ENCODE measurements at places on chromosomes 11 and 22.

- DNase-seq: no peak
Observed at GRCh38 chr22:33510429-33510904, 409.8 kb downstream of the LARGE1 start.

DNA sequence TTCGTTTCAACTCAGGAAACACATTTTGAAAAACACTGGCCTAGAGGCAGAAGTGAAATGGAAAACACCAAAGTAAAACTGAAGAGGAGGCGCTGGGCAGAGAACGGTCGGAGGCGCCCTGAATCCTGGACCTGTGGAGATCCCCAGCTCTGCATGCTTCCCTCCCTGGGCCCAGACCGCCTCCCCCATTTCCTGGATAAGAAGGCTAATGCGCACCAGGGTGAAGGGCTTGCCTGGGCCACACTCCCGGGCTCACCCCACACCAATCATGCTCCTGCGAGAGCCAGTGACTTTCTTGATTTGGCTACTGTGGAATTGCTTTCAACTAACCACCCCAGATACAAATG is 167.1 kb downstream of the CRYBB2 start:
- DNase-seq: no peak

DNA sequence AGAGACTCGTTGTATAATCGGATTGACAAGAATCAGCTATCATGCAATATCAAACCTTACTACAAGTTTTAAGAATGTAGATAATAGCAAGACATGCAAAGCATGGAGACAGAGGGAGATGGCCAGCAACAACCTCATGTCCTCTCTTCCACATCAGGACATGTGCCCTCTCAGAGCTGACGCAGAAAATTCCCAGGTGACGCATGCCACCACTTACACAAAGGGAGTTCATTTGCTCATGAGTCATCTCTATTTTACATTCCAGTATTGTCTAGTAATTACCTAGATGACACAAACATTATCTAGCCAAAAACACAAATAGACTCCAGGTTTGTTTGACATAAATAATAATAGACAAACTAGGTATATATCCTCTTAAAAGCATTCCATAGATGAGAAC is 38.1 kb upstream of the OPCML start:
- DNase-seq: no peak

DNA sequence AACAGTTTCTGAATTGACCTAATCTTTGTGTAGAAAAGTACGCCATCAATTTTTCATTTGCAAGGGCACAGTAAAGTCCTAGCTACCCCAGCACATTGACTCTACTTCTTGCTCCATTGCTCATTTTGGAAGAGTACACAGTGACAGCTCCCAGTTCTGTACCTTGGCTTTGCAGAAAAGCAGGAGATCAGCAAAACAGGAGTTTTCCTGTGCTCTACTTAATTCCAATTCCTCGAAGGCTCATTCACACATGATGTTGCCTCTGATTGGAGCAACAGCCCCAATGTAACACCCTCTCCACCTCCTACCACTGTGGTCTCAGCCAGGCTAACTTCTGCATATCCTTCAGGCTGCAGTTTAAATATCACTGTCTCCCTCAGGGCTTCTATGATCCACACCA is 118.7 kb downstream of the PAX6 start:
- no peak for DNase-seq

- no peak for DNase-seq
Observed at GRCh38 chr22:44876921-44877320, 124.5 kb downstream of the ARHGAP8 start.

GRCh38 chr11:11435635-11436034 is 82.6 kb upstream of the CSNK2A3 start:
- no peak for DNase-seq

DNA sequence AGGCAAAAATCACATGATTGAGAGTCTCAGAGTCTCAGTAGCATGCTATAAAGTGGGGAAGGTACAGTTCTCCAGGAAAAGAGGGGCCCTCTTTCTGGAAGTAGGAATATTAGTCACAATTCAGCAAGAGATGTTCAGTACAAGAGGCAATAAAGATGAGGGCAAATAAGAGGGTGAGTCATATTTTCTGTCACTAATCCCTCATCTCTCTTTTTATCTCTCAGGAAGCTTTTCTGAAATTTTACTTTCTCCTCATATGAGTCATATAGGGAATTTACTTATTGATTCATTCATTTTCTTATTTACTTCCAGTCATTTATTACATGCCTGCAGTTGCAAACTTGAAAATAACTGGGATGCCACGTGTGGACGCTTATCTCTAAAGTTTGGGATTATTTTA is 3.4 kb upstream of the NXPE1 start:
- no peak for DNase-seq

DNA sequence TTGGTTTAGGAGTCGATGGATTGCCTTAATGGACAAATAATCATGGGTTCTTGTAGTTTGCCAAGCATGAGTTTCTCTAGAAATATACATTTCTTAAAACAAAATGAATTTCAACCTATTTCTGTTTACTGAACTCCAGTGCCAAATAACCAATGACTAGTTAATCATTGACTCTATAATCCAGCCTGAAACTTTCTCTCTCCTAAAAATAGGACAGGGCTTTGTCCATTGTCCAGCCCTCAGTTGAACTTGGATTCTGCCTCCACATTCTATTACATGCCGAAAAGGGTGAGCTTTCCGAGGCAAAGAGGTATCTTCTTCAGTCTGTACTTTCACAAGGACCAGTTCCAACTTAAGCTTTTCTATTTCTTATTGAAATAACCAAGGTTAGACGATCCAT is 23.2 kb upstream of the CAT start:
- no peak for DNase-seq

DNA sequence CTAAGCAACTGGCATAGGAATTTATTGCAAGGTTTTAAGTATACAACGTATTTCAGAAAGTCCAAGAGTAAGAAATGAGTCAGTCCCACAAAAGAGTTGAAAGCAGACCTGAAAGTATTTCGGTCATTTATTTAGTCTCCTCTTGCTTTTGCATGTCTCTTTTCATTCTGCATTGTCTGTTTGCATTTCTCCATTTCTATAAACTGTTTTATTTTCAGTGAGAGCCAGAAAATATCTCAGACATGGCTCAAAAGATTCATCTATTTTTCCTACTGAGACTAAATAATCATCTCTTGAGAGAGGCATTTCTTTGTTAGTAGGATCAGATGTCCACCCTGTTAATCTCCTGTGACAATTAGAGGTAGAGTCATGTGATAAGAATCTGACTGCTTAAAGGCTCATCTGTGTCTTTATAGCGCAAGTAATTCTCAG is 219.1 kb upstream of the CCDC179 start:
- no peak for DNase-seq

DNA sequence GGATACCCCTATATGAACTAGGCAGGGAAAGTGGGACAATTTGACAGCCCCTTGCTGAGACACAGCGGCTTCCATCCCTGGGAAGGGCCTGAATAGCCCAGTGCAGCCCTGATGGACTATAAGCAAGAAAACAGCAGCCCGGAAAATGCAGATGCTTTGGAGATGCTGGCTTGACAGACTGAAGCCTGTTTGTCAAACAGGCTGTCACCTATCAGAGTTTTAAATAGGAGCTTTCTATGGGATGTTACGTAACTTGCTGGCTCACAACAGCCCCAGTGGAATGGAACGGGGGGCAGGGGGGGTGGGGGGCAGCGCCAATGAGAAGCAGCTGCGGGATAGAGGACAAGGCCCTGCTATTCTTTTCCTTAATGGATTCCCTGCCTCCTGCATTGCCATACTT is 91.9 kb upstream of the NTM start:
- DNase-seq: no peak

DNA sequence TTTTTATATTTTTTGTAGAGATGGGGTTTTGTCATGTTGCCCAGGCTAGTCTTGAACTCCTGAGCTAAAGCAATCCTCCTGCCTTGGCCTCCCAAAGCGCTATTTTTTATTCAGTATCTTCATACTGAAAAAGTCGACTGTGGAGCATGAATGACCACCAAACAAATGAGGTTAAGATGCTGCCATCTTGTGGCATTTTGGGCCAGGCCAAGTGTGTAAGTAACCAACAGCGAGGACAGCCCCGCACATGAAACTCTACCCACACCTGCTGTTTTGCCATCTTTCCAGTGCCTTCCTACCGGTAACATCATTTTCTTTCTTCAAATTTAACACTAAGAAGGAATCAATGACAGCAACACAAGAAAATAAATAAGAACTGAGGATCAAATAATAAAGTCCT is 32.2 kb upstream of the AQP11 start:
- DNase-seq: no peak

DNA sequence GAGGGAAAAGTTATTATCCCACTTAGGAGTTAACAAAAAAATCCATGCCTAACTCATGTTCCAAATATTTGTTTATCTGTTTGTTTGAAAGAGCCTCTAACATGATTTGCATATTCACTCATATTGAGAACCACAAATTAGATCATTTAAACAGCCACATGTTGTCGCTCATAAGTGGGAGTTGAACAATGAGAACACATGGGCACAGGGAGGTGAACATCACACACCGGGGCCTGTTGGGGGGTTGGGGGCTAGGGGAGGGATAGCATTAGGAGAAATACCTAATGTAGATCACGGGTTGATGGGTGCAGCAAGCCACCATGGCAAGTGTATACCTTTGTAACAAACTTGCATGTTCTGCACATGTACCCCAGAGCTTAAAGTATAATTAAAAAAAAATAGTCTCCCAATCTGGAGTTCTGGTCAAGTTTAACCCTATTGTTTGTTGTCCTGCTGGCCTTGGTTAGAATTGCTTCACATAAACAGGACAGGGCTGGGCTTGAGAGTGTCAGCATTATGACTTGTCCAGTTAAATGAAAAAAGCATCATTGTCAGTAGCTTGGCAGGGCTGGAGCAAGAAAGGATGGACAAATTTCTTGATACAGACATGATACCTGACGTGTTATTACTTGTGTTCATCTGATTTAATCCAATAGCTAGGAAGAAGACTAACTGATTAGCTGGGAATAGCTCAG is 57.8 kb upstream of the PSMA1 start:
- DNase-seq: no peak

GRCh38 chr22:37259540-37260029 is 15.5 kb upstream of the RAC2 start:
- no peak for DNase-seq

- DNase-seq: no peak
Observed at GRCh38 chr11:134866215-134866614, 454.2 kb upstream of the B3GAT1 start.

- no peak for DNase-seq
Observed at GRCh38 chr11:92413757-92414513, 189.3 kb downstream of the FAT3 start.

DNA sequence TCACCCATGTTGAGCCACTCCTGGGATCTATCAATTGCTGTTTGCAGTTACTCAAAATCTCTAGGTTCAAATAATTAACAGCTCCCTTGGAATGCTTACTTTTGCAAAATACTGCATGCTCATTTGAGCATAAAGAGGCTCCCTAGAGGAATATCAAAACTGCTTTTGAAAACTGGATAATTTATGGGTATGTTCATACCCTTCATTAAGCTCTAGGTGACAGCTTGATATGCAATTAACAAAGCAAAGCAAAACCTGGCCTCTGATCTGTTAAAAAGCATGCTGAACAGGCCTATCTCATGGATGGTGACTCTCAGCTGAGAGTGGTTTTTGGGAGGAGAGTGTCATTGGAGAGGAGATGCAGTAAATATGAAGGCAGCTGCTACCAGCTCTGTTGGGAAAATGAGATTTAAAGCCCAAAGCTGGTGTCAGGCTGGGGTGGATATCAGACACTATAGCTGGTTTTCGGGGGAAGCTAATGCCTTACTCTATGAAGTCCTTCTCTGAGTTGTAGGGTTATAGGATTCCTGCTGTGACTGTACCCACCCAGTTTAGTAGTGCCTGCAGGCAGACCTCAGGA is 110.9 kb downstream of the RASSF10 start:
- DNase-seq: no peak

DNA sequence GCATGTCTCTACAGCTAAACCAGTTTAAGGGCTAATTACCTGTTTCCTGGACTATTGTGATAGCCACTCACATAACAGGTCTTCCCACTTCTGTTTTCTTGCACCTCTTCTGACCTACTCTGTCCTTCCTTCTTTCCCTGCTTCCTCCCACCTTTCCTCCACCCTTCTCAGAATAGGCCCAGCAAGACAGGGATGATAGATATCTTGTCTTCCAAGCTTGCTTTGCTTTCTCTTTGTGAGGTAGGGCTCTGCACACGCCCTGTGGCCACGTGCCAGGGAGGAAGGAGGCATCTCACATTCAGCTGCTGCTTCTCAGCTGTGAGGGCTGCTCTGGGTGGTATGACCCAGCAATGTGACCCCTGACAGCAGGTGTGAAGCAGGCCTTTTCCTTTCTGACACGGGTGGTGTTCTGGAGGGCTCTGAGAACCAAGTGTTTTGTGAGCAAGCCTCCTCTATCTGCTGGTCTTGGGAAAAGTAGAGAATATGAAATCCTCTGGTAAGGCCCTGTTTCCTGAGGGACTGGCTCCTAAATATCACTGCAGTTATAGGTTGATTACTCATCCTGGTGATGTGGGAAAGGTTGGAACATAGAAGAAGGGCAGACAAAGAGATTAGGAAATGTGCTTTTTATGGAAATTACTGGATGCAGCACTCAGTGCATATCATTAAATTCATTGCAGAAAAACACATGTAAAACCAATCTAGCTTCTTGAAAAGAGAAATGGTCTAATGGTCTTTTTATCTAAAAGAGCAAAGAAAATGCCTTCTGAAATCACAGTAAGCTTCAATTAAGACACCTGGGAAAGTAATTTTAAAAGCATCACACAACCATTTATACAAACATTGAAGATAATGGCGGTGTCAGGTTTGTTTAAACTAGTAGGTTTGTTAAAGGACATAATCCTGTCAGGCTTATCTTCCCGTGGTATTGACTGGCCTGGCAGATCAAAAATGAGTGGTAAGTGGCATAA is 8.5 kb downstream of the AMOTL1 start:
- no peak for DNase-seq

- peak; percentile 42 for DNase-seq
Observed at GRCh38 chr11:1358286-1358685, 31.4 kb upstream of the BRSK2 start.

DNA sequence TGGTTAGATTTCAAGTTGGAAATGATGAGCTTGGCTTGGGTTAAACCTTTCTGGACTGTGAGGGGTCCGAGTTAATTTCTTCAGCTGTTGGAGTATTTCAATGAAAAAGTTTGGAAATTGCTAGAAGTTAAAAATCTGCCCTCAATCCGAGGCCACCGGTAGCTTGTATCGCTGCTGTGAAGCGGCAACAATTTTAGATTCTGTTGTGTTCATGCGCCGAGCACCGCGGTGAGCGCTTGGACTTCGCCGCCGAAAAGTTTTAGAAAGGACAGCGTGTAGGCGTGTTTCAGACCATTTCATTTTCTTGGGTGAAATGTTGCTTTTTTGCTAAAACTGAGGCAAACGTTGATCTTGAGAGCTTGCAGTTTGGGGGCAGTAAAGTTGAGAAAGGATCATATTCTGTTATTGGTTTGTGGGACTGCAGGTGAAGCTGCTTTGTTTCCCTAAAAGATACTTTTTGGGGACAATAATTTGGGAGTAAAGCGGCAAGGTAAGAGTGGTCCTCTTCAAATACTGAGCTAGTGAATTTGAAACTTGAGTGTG is 928 bp downstream of the FBXO7 start:
- DNase-seq: peak; percentile 43

DNA sequence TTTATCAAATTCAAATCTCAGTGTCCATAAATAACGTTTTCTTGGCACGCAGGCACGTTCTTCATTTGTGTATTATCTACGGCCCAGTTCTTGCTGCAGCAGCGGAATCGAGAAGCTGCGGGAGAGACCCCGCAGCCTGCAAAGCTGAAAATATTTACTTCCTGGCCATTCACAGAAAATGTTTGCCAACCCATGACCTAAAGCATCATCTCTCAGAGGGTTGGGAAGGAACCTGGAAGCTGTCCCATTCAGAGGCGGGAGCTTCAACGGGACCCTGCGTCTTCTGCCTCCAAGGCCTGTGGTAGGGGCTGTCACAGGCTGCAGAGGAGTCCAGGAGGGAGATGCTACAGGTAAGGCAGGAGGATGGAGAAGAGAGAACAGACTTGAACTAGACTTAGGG is 319.2 kb downstream of the MN1 start:
- no peak for DNase-seq

Data from Right ventricle myocardium superior (tissue), 1 donor.